ENCODE measurements at places on chromosomes 4 and X.

DNA sequence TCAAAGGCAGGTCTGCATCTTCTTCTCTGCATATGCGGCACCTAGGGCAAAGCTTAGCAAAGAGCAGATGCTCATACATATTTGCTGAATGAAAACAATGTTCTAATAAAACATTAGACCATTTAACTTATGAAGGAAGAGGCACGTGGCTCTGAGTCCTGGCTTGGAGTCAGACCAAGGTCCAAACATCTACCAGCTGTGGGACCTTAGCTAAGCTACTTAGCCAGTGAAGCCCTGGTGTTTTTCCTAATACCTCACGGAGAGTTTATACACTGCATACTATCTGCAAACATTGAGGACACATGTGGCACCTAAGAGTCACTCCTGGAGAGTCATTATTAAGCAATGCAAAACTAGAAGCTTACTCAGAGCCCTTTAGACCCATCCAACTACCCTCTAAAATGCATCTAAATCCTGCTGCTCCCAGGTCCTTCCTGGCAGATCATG is 9.0 kb downstream of the PDGFC start:
- DNase-seq: no peak

DNA sequence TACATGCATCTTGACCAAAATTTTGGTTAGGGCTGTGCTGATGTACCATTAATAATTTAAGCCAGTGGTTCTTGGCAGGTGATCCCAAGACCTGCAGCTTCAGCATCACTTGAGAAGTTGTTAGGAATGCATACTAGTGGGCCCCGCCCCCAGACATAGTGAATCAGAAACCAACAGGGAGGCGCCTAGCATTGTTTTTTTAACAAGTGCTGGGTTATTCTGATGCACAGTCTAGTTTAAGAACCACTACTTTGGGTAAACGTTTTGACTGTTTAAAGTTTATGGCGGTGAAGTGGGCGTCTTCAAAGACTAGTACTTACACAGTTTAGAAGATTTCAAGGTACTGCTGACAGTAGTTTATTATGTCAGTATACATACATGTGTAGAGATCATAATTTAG is 23.6 kb downstream of the FAM199X start:
- no peak for DNase-seq

GRCh38 chr4:182416067-182416466 is 172.9 kb downstream of the TENM3 start:
- no peak for DNase-seq

- no peak for DNase-seq
Observed at GRCh38 chr4:47668810-47669408, 169.0 kb downstream of the CORIN start.

GRCh38 chrX:19604375-19604774 is 89.1 kb upstream of the MAP3K15 start:
- DNase-seq: no peak

DNA sequence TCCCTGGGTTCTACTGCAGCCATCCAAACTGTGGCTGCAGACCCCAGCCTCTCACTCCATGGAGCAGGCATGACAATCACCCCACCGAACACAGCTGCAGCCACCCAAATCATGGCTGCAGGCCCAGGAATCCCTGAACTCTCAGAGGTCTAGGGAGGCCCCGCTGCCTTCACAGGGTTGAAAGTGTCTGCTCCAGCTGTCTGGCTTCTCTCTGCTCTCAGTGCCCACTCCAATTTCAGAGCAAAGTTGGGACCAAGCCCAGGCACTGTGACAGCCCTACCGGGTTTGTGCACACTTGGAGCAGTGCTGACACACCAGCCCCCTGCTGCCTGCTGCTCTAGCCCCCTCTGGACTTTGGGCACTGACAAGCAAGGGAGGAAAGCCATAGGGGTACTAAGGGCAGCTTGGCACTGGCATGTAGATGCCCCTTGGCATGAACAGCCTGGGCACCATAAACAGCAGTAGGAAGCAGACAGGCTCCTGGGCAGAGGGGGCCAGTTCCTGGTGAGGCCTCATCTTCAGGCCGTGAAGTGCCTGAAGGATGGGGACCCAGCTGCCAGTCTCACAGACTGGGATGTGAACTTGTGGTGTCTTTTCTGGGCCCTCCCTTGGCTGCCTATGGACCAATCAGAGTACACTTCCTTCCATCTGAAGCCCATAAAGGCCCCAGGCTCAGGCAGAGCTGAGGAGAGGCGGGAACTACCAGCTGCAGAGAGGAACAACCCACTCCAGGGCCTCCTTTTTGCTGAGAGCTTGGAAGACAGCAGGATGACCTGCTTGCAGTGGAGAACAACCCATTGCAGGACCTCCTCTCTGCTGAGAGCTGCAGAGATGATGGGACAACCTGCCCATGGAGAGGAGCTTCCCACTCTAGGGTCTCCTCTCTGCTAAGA is 68.8 kb downstream of the TECRL start:
- no peak for DNase-seq

DNA sequence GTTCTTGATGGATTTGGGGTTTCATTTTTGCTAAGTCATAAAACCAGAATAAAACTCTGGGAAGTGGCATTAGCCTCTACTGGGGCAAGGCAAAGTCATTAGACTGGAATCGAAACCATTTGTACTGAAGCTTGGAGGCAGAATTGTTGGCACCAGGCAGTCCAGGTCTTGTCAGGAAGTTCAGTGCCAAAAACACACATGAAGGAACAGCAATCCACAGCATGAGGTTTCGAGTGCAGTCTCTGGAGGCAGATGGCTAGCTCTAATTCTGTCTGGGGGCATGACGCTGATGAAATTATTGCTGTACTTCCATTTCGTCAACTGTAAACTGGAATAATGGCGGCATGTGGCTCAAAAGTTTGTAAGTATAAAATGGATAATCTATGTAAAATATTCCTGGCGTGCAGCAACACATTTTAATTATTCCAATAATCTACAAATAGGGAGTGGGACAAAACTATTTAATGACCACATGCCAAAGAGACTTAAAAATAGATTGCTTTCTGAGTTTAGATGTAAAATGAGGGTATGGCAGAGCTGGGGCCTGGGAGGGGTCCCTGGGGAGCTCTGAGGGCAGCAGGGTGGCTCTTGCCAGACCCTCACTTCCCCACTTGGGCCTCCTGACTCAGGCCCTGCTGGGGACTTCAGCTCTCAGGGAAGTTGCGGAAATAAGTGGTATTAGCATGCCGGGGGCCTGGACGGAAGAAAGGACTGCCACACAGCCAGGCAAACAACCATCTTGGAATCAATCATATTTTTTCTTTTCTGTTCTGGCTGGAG is 18.8 kb upstream of the CENPU start:
- DNase-seq: no peak

GRCh38 chrX:6052111-6052745 is 176.4 kb downstream of the NLGN4X start:
- DNase-seq: no peak

- DNase-seq: no peak
Observed at GRCh38 chrX:36445566-36445965, 526.0 kb downstream of the CFAP47 start.

DNA sequence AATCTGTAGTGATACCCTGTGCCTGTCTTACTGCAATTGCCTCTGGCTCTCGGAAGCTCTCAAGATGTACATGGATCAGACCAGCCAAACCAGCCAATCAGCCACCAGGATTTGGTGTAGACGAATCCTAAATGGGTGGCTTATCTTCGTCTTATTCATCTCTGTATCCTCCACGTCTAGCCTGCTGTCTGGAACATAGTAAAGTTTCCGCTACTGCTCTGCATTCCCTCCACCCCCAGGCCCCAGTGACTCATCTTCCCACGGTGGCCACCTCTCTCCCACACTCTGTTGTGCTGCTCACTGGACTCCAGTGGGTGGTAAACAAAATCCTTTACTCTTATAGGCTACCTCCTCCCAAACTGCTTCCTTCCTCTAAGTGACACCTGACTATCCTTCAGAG is 37.8 kb downstream of the SEPTIN6 start:
- DNase-seq: no peak

GRCh38 chr4:63729519-63729918 is 679.7 kb downstream of the TECRL start:
- DNase-seq: no peak

DNA sequence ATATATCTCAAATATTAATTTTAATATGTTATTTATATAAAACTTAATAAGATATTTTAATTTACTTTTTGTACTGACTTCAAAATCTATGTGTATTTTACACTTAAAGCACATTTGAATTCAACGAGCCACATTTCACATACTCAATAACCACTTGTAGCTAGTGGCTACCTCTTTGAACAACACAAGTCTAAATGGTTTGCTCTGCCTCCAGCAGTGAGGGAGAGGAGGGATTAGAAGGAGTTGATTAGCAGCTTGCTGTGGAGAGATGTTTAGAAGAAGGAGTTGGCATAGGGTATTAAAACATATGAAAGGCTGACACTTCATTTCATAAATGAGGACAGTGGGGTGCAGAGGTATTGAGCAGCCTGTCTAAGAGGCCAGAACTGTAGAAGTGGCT is 124.0 kb downstream of the ARHGAP24 start:
- no peak for DNase-seq

- DNase-seq: no peak
Observed at GRCh38 chr4:127425202-127425845, 207.4 kb upstream of the INTU start.

GRCh38 chrX:22025751-22026150 is 6.4 kb upstream of the PHEX start:
- no peak for DNase-seq

DNA sequence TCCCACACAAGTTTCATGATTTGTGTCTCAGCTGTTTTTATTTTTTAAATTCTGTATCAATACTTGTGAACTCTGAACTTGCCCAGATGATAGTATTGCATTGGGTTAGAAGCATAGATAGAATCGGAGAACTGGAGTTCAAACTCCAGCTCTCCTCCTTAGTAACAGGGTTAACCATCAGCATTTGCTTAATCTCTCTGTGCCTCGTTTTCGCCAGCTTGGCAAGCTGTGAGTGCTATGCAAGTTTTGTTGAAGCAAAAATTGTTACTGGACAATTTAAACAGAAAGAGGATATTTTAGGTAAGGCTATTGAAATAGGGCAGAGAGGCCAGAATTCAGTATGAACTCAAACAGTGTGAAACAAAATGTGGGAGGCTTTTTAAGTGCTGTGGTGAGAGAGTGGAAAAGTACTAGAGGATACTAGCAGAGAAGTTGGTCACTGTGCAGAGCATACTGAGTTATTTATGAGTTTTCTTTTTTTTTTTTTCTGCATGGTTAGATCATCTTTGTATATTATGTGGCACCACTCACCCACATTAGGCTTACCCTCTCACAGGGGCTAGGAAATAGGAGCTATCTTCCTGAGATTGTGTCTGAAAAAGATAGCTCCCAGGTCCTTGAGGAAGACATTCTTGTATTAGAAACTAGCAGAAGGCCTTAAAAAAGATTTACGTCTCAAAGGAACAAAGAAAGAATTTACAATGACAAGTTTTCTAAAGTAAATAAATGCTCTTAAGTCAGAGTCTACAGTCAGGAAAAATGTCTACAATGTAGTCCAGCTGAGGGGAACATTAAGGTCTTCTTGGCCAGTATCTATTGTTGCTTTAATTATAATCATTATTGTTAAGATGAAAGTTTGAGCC is 1126.6 kb downstream of the FAT4 start:
- DNase-seq: no peak

DNA sequence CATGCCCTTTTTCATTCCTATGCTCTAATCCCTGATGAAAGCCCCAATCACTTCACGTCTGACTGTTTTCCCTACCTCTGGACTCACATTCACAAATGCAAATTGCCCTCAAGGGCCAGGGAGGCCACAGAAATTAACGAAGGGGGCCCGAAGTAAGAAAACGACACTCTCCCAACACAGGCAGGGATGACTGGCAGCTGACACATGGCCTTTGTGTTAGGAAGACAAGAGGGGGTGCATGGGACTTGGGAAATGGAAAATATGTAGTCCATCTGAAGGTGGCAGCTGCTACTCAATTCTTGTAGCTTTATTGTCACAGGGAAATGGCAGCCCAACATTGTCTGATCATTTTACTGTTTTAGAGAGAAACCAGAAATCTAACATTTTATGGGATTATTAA is 12.3 kb upstream of the SPARCL1 start:
- no peak for DNase-seq

DNA sequence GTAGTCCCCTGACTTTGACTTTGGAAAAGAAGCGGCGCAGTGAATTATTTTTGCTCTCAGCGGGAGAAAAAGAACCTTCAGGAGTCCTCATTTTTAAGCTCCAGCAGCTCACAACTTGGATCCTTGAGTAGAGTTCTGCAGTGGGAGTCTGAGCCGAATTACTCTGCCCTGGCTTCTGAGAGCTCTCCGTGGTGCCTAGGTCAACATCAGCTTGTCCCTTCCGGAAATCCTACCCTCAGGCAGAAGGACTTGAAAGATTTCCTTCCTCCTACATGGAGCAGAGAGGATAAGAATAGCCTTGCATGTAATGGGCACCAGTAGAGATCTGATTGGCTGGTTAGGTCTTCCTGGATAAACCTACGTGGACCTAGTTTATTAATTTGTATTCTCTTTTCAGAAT is 549.7 kb upstream of the TENM3 start:
- no peak for DNase-seq

DNA sequence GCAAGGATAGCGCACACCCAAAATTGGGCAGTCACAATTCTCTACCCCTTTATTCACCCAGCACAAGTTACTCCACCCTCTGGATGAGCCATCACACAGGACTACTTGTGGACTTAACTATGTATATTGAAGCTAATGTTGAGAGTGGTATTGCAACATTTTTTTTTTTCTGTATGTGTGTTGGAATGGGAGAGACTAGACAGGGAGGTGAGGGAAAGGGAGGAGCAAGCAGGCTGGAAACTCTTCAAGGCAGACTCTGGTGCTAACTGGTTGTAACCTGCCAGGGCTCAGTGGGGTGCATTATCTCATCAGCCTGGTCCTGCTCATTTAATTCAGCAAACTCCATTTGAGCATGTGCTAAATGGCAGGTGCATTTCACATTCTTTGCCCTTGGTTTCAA is 18.4 kb upstream of the CWH43 start:
- DNase-seq: no peak

DNA sequence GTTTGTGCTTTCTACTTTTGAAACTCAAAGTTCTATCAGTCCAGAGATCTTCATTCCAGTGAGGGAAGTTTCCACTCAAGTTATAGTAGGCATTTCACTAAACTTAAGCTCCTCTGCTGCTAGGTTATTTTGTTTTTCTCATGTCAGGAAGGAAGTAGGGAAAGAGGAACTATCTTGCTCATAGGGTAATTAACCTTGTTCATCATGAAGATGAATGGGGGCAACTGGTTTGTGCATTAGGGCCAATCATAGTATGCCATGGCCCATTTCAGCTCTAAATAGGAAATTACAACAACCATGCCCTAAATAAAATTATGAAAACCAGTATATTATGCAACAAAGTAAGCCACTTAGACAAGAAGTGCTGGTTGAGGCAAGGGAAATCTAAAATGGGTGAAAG is 804.7 kb upstream of the NDST4 start:
- DNase-seq: no peak

- no peak for DNase-seq
Observed at GRCh38 chr4:66273110-66273509, 602.8 kb upstream of the EPHA5 start.

DNA sequence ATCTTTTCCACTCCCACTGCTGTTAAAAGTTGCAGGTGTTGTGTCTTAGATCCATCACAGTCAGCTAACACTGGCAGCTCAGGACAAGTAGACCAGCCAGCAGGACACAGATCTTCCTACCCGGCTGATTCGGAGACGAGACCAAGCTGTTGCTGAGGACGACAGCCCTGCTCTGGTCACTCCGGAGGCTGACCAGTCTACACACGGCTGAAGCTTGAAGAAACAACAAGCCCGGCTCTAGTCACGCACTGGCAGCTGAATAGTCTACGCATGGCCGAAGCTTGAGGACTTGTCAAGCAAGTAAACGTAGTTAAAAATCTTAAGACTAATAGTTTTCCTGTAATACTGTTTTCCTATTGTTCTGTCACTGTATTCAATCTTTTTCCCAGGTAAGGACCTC is 1.8 kb downstream of the ACOX3 start:
- no peak for DNase-seq

All from liver (tissue), 10 donors.